ENCODE measurements at places on chromosomes 7 and 10.

DNA sequence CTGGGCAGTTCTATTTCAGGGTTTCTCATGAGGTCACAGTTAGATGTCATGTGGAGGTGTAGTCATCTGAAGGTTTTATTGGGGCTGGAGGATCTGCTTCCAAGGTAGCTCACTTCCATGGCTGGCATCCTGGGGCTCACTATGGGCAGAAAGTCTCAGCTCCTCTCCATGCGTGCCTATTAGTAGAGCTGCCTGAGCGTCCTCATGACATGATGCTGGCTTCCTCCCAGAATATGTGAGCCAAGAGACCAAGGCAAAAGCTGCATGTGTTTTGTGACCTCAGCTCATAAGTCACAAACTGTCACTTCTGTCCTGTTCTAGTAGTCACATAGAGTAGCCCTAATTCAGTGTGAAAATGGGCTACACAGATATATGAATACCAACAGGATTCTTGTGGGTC is 524.4 kb downstream of the SUGCT start:
- DNase-seq, result no peak

GRCh38 chr10:543131-543530 is 146.3 kb downstream of the DIP2C start:
- no peak for DNase-seq

GRCh38 chr7:134852625-134853024 is 73.2 kb downstream of the CALD1 start:
- no peak for DNase-seq

DNA sequence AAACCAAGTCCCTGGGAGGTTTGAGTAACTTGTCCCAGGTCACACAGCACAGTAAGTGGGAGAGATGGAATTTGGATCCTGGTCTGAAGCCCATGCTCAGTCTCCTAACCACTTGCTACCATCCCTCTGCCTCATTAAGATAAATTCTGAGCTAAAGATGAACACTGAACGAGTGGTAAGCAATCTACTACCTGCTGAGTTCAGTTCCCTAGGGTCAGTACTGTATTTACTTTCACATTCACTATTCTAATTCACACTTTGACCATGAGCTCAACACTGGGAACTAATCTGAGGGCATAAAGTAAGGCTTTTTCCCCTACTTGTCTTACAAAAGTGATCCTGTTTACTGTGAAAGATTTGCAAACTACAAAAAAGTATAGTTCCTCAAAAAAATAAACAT is 2.4 kb downstream of the UROS start:
- no peak for DNase-seq

- DNase-seq, result no peak
Measured at GRCh38 chr10:132252412-132252811, 55.3 kb downstream of the STK32C start.

DNA sequence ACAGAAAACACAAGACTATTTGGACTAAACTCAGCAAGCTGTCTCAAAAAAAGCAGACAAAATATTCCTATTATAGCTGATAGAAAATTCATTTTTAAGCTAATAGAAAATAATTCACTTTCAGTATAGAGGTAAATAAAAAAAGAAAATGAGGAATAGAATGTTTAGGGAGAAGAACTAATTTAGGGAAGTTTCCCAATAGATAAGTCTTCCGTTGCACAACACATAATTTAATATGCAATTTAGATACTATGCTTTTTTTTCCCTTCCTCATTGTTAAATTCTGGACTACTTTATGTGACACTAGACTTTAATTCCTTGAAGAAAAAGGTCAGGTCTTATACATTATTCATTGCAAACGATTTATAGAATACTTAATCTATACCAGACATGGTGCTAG is 10.3 kb downstream of the PNPLA8 start:
- DNase-seq, result no peak

GRCh38 chr7:121578669-121579068 is 182.6 kb upstream of the FAM3C start:
- DNase-seq, result no peak

GRCh38 chr10:128161031-128161430 is 34.8 kb upstream of the MKI67 start:
- DNase-seq, result no peak

GRCh38 chr7:130219871-130220270 is 12.2 kb downstream of the SSMEM1 start:
- no peak for DNase-seq

DNA sequence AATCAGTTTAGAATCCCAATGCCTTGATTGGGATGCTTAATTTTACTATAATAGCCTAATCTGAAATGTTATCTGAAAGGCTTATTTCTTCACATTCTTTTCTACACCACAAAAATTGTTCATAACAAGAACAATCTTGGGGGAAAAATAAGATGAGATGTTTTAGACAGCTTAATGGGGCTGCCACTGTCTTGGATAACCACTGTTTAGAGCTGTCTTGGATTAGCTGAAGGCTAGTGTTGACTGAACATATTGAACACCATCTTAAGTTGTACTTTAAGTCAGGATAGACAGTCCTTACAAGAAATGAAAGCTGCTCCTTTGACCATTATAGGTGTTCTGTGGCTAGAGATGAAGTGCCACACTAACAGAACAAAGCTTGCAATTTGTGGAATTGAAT is 501.3 kb downstream of the GFRA1 start:
- DNase-seq, result no peak

DNA sequence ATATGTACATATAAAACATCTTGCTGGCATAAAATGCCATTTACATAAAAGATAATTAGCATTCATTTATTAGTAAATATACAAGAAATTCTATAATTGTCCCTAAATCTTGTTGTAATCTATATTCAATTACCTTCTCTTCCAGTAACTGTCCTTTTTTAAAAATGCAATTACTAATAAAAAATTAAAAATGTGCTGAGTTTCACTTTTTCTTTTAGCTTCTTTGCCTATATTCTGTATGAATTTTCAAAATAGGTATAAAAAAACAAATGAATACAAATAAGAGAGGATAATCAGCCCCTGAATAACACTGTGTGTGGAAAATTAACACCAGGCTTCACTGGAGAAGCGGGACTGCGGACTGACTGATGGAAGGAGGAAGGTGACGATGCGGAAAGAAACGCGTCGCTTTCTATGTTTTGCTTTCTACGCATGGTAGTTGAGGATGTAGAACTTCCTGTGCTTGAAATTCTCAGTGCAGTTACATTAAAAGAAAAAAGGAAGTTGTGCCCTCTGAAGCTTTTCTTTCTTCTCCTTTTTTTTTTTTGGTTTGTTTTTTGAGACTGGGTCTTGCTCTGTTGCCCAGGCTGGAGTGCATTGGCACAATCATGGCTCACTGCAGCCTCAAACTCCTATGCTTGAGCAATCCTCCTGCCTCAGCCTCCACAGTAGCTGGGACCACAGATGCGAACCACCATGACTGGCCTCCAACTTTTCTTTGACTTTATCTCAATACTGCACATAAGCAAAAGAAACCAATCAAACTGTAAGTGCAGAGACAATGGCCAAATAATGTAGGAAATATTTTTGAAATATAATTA is 7.4 kb upstream of the ZMYND11 start:
- no peak for DNase-seq

DNA sequence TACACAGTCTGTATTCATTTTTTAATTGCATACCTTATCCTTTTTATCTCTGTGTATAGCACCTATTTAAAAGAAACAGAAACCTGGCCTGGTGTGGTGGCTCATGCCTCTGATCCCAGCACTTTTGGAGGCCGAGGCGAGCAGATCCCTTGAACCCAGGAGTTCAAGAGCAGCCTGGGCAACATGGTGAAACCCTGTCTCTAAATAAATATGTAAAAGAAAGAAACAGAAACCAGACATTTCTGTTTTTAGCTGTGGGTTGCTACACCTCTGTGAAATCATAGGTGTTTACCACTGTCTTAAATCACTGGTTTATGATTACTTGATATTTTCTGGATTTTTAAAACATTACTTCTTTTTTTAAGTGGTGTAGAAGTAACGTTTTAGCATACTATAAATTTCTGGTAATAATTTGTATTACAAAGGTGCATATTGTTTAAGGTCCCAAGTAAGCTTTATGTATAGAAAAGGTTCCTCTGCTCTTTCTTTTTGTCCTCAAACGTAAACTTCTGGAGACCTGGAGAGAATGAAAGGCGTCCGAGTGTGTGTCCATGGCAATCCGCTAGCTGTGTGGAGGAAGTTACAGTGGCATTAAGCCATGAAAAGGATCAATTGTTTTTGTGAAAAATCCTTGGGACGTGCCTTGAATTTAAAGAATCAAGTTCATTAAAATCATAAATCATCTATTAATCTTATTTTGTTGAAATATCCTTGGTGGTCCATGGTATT is 41.1 kb downstream of the PTPRZ1 start:
- DNase-seq, result no peak

DNA sequence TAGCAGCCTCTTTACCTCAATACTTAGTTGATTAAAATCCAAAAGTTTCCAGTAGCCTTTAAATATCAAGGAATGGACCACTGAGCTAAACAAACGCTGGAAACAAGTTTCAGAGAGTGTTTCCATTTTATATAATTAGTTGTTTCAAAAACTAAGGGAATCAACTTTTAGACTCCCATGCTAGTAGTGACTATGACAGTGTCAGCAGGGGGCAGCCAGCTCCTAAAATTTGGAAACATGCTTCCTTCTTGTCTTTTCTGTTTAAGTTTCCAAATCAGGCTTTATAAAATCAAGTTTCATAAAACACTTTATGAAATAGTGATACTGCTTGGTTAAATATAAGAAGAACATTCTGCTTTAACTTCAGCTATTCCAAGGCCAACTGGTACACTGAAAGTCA is 138.2 kb upstream of the TMEM229A start:
- DNase-seq, result no peak

GRCh38 chr7:19530852-19531251 is 178.0 kb downstream of the POLR1F start:
- no peak for DNase-seq

GRCh38 chr10:49735161-49735560 is 27.0 kb downstream of the OGDHL start:
- DNase-seq, result no peak
